BJ (cell line): ENCODE measurements at places on chromosomes 7 and 10. TPM values are rescaled to one million over a fixed set of nuclear protein-coding genes. Genes with fewer than 3 reads are reported as not detected.

- DNase-seq, result no peak
Observed at GRCh38 chr10:68721673-68722335, 765 bp downstream of the CCAR1 start.

- no peak for DNase-seq
Observed at GRCh38 chr10:30490289-30491000, 56.5 kb downstream of the MAP3K8 start.

DNA sequence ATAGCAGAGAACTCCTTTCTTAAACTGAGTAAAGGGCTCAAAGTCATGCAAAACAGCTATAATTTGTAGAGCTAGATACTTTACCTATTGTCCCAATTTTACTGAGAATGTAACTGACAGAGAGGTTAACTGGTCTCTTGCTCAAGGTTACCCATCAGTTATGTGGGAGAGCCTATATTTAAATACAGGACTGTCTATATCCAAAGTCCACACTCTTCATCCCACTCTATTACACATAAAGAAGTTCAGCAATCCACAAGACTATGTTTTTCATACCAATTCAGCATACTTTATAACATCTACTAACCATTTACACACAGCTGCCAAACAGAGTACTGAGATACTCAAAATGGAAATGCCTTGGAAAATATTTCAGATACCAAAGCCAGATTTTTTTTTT, 100.2 kb downstream of the MICU1 start:
- DNase-seq, result no peak

DNA sequence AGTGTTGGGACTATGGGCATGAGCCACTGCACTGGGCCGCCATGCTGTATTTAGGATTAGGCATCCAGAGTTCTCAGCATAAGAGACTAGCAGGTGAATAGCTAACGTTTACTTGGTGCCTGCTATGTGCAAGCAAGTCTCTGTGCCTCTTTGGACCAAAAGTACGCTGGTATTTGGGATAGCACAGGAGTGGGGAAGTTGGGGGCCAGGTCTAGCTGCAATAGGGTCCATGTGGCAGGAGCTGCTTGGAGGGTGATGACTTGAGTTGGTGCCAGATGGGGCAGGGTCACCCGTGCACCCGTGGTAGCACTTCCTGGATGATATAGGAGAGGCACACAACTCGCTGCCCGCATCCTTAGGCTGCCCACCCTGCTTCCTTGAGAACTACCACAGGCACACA, 22.4 kb downstream of the NACAD start:
- DNase-seq, result no peak

- DNase-seq, result no peak
Observed at GRCh38 chr10:78267598-78267997, 233.9 kb downstream of the RPS24 start.

GRCh38 chr7:36562121-36562520, 162.2 kb downstream of the AOAH start:
- DNase-seq, result no peak

Gene KCNH2
- 0.02 and 0.06 TPM in 2 replicates for polyA plus RNA-seq

Gene GIMAP1
- not detected in 2 replicates for polyA plus RNA-seq

Gene RELN
- polyA plus RNA-seq, result 2.4 and 4.3 TPM in 2 replicates

Gene OR2A12
- polyA plus RNA-seq, result not detected in 2 replicates

Gene TCAF2
- 1.7 and 1.9 TPM in 2 replicates for polyA plus RNA-seq
